Erythroblast (primary cell): ENCODE measurements at places on chromosomes 11 and 22.

DNA sequence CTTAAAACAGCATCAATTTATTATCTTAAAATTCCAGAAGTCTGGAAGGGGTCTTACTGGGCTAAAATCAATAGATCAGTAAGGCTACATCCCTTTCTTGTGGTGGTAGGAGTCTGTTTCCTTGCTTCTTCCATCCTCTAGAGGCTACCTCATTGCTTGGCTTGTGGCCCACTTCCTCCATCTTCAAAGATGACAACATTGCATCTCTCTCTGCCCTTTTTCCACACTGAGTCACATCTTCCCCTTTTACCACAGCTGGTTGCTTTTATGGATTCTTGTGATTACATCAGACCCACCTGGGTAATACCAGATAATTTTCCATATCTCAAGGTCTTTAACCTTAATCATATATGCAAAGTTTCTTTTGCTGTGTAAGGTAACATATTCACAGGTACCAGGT lies 60.9 kb downstream of the GRIA4 start:
- DNase-seq = no peak

DNA sequence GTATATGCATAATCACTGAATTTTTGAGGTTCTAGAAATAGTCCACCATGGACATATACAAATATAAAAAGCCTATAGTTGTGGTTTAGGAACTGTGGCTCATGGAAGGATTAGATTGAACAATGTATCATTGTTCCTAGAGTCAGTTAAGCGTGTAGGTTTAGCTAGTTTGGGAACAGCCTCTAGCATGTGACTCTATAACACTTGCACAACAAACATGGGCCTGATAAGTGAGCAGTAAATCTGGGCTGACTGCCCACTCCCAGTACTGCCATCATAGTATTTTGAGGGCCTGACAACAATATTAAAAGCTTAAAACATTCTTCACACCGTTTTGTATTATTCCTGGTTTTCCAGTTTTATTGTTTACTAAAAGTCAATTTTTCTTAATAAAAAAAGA lies 47.0 kb downstream of the YAP1 start:
- no peak for DNase-seq

GRCh38 chr11:46285173-46285572 lies 7.7 kb downstream of the CREB3L1 start:
- no peak for DNase-seq

GRCh38 chr11:60280412-60280811 lies at the start of gene MS4A4A:
Gene MS4A4A (plus strand): TSS chr11:60280666. CDS start chr11:60280676, 10 bp downstream.
- DNase-seq = no peak

- no peak for DNase-seq
Observed at GRCh38 chr11:33926671-33927552, 35.0 kb upstream of the LMO2 start.

GRCh38 chr11:61735391-61735790 lies 17.0 kb upstream of the MYRF start:
- no peak for DNase-seq

GRCh38 chr11:126884594-126884993 lies 116.0 kb downstream of the KIRREL3 start:
- no peak for DNase-seq

GRCh38 chr22:32684822-32685187 lies 116.7 kb upstream of the TIMP3 start:
- DNase-seq = peak; percentile 47

DNA sequence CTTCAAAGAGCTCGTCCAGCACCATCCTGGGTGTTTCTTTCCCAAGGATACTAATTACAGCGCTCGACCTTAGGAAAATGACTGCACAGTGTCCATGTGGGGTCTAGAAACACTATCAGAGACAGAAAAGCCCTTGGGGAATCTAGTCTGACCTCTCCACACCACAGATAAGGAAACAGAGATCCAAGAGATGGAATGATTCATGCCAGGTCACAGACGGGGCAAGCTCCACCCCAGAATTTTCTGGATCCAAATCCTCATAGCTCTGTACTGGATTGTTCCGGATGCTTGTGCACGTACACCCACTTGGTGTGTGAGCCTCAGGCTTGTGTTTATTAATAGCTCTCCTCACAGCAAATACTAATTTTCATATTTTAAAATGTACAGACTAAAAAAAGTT lies 11.3 kb downstream of the ABTB2 start:
- no peak for DNase-seq

DNA sequence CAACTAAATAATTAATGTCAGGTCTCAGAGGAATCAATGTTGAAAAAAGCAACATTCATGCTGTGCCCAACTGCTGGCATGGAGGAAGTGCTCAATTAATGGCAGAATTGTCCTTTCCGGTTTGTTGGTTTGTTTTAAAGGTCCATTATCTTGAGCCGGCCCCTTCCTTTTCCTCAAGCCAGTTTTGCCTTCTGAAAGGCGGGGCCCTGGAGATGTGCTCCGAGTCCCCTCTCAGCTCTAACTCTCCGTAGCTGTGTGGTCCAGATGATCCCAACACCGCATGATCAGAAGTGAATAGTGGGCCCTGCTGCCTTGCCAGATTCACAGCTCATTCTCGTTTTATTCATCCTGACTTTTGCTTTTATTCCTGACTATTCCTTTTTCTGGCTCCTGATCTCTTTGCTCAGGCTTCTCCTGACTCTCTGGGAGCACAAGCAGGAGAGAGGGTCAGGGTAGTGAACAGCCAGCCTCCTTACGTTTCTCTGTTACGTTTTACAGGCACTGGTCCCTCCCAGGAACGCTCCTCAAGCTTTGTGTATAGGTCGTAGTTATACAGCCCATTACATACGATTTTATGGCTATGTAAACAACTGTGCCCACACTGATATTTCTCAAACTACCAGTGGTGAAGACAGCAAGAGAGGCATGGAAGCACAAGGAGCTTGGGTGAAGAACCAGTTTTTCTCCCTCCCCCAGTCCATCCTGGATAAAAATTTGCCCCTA lies 265.9 kb downstream of the LARGE1 start:
- DNase-seq = no peak

DNA sequence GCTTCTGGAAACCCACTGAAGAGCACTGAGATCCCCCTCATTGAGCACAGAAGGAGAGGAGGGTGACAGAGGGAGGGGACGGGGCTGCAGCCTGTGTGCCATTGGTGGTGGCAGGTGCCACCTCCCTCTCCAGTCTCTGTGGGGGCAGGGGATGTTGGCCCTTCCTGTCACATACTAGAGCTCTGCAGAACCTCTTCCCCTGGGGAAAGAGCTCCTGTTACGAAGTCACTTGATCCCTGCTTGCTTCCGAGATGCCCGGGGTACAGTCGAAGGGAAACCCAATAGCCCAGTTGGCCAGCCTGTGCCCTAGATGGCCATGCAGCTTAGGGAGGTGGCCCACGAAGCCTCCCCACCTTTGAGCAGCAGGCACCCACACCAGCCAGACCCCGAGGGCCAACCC lies 29.4 kb downstream of the DAGLA start:
- no peak for DNase-seq

- DNase-seq = no peak
Observed at GRCh38 chr11:86138958-86139357, 70.1 kb upstream of the PICALM start.

DNA sequence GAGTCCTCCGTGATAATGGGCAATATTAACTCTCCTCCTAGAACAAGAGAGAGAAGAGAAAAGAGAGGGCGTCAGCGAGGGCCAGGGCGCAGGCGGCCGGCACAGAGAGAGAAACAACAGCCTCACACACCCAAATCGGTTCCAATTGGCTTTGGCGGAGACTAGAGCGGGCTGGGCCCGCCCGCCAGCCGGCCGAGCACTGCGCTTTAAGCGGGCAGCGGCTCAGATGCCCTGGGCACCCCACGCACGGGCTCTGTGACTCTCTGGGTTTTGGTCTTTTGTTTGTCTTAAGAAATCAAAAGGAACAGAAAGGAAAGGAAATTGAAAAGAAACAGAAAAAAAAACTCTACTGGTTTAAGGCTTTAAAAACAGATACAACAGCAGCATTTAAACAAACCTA lies 17.0 kb downstream of the SLC22A12 start:
- DNase-seq = no peak

- no peak for DNase-seq
Observed at GRCh38 chr11:78194490-78194889, 5.8 kb downstream of the USP35 start.

- peak; percentile 80 for DNase-seq
Observed at GRCh38 chr11:27388001-27388400, 25.0 kb upstream of the CCDC34 start.

DNA sequence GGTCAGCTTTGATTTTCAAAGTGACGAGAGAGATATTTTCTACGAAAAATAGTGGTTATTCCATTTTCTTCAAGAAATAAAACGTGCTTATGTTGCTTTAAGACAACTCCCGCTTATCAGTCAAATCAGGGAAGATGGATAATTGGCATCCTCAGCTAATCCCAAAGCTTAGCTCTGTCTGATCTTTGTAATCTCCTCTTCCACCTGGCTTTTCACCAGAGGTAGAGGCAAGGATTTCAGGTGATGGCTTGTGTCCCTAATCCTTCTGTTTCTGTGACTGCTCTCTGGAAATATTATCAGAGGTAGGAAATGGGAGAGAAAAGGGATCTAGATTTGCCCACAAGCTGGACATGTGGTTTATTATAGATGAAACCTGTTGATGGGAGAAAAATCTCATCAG lies 78.9 kb downstream of the DBX1 start:
- no peak for DNase-seq

GRCh38 chr11:17528181-17528691 lies 16.0 kb downstream of the USH1C start:
- DNase-seq = peak; percentile 36

DNA sequence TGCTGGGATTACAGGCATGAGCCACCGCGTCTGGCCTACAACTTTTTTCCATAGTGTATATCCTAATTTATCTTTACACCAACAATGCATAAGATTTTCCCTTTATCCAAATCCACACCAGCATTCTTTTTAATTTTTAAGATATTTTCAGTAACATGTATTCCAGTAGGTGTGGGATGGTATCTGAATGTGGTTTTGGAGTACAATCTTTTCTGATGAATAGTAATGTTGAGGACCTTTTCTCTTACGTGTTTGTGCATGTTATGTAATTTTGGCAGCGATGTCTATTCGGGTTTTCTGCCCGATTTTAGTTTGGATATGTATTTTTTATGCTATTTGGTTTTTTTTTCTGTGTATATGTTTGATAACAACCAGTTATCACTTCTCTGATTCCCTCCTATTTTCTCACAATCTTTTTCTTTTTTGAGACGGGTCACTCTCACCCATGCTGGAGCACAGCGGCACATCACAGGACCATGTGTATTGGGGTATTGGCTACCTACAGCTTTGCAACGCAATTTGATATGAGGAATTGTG lies 114.6 kb upstream of the GRK3 start:
- DNase-seq = no peak

DNA sequence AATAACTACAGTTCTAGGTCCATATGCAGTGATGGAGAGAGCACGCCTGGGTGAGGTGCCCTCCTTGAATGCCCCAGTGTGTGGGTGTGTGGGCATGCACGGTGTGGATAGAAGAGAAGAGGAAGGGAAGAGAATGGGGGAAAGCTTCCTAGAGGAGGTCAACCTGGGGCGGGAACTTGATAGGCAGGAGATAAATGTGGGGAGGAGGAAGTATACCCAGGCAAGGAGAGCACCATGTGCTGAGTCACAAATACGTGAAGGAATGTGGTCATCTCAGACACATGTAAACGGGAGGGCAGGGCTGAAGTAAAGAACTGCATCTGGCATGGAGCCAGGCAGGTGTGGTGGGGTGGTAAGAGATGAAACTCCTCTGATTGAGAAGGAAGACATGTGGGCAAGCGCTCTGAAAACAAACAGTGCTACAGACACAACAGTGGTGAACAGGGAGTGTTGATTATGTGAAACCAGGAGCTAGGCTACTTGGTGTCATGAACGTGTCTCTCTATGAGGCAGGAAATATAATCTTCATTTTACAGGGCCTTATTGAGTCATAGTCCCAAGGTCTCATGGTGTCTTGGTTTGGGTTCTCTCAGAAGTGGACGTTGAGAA lies 61.5 kb upstream of the EED start:
- peak; percentile 86 for DNase-seq

DNA sequence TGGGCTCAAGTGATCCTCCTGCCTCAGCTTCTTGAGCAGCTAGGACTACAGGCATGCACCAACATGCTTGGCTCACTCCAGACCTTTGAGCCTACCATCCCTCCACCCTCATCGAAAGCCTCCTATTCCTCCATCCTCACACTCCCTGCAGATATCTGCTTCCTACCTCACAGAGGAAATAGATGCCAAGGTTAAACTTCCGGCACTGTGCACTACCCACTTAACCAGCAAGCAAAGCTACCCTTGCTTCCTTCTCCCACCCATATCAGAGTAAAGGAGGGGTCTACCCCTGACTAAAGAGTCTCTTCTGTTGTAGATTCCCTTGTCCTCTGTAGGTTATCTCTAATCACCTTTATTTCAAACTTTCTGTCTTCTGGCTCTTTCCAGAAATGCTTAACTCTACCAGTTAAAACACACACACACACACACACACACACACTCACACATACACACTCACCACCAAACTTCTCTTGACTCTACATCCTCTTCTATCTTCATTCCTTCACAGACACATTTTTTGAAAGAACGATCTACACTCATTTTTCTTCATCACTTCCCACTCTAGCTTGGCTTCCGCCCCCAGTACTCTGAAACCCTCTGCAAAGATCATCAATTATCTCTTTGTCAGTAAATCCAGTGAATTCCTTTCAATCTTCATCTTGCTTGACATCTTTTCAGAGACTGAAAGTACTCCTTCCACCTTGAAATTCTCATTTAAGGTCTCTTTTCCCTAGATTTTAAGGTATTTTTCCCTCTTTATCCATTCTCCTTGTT lies 10.9 kb upstream of the SIK2 start:
- DNase-seq = no peak

- no peak for DNase-seq
Observed at GRCh38 chr11:68615657-68616056, 68.7 kb upstream of the GAL start.

GRCh38 chr11:8998017-8998416 lies 5.8 kb downstream of the NRIP3 start:
- DNase-seq = no peak

DNA sequence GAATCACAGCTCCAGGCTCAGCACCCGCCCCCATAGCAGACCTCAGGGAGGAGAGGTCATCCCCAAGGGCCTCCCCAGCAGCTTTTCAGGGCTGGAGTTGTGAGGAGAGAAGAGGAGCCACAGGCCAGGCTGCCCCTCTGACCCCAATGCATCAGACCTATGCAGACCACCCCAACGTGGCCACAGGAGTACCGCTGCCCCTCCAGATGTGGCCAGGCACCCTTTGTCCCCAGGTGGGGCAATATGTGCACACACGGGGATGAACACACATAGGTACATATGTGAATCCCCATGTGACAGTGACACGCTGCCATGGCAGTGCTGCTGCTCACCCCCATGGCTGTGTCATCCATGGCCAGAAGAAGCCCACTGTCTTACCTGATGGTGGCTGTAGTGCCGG lies 10.9 kb downstream of the USH1C start:
- DNase-seq = no peak

GRCh38 chr11:113952070-113952469 lies 22.8 kb upstream of the HTR3A start:
- no peak for DNase-seq

- no peak for DNase-seq
Observed at GRCh38 chr11:94831529-94831928, 63.4 kb downstream of the AMOTL1 start.

GRCh38 chr11:128763224-128763623 lies 69.4 kb downstream of the FLI1 start:
- DNase-seq = no peak
